Omental fat pad (tissue), 4 donors: ENCODE measurements at places on chromosomes 16 and 17.

GRCh38 chr16:5642436-5642835 lies 544.8 kb upstream of the EEF2KMT start:
- DNase-seq = no peak

GRCh38 chr17:418421-418751 lies 65.8 kb upstream of the RPH3AL start:
- DNase-seq = no peak

- DNase-seq = no peak
These were observed 438 bp downstream of the RTN4RL1 start for GRCh38 chr17:2024572-2025219.

DNA sequence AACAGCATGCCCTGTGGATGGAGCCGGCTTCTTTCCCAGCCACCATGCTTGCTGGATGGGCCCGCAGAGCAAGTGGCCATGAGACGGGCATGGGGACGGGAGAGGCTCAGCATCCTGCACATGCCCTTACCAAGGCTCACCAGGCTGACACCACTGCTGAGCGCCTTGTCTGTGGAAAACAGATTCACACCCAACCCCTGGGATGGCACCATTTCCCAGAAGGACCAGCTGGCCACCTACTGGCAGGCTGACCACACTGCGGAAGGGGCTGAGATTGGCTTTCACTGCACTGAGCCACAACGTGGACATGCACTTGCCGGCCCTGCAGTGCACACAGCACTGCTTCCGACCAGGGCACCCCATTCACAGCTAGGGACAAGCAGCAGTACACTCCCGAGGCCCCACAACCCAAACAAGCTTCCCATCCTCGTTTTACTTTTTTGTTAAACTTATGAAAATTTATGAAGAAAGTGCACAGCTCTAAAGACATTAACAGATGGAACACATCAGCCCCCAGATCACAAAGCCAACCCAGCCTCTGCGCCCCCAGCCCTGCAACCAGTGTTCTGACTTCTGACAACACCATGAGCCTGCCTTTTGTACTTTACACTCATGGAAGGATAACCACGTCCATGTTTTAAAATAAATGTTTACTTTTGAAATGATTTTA lies 13.9 kb upstream of the KRTAP17-1 start:
- DNase-seq = no peak

DNA sequence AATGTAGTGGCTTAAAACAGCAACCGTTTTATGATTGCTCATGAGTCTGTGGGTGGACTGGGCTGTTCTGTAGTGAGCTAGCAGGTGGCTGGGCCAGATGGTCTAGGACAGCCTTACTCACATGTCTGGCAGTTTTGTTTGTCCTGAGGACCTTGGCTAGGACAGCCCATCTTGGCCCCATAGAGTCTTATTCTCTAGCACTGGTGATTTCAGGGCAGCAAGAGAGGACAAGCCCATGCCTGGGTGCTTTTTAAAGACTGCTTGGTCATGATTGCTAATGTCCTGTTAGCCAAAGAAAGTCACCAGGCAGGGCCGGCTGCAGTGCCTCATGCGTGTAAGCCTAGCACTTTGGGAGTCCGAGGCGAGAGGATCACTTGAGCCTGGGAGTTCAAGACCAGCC lies 139.8 kb downstream of the KATNIP start:
- DNase-seq = no peak
